ENCODE measurements at places on chromosomes 2 and 18.

GRCh38 chr2:226137201-226137811, 662.3 kb downstream of the IRS1 start:
- DNase-seq = no peak

DNA sequence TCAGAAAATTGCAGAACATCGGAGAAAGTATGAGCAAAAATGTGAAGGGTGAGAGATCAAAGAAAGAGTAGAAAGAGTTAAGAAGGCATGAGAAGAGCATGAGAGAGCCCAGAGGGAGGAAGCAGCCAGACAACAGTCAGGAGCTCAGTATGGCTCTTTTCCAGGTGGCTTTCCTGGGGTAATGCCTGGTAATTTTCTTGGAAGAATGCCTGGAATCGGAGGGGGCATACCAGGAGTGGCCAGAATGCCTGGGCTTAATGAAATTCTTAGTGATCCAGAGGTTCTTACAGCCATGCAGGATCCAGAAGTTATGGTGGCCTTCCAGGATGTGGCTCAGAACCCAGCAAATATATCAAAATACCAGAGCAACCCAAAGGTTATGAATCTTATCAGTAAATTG, 271.8 kb upstream of the TFPI start:
- DNase-seq = no peak

DNA sequence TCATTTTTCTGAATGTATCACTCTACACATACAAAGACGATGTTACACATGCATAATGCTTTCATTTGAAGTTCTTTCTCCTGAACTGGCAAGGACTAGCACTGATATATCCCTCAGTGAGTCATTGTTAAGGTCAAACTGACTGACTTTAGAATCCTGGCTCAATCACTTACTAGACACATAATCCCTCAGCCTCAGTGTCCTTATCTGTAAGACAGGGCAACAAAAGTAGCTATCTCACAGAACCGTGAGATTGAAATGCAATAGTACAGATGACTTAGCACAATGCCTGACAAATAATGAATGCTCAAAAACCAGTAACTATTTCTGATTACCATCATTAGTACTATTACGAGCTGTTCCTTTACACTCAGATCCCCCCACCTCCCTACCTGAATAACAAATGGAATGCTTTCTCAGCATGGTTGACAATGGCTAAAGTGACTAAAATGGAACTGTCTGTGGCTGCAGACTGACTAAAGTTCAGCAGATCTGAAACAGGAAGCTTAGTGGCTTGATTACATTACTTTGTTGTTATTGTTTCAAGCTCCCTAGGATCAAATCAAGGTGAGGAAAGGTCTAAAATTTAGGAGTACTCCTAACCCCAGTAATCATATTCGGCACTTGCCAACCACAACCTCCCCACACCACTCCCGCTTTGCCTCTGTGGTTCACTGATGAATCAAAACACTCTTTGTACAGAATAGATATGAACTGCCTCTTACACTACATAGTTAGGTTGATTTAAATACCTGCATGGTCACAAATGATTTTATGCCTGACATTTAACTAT, 35.8 kb upstream of the CACNB4 start:
- no peak for DNase-seq

DNA sequence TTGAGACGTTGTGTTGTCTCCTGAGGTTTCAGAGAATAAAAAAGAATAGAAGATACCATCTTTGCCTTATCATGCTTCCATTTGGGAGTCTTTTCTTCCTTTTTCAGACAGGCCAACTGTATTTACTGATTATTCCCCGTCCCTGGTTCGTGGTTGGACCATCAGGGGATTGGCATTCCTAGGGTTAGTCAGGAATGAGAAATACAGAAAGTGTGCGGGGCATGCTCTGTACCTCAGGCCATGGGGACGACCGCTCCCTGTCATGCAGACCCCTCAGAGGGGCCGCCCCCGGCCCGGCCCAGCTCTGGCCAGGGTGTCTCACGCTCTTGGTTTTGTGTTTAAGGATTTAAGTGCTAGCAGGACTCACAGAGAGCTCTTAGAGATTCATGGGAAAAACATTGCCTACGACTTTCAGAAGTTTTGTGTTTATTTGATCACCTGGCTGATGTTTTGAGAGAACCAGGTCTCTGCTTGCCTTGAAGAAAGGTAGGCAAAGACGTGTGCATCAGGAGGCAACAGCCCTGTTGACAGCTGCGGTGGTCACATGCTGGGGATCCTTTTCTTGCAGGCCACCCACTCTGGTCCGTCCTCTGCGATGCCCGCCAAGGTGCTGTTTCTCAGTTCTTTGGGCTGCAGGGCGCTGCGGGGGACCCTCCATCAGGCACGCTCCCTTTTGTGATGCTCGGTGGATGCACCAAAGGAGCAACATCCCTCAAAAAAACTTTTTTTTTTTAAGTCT, 317.8 kb downstream of the AGAP1 start:
- DNase-seq = no peak

DNA sequence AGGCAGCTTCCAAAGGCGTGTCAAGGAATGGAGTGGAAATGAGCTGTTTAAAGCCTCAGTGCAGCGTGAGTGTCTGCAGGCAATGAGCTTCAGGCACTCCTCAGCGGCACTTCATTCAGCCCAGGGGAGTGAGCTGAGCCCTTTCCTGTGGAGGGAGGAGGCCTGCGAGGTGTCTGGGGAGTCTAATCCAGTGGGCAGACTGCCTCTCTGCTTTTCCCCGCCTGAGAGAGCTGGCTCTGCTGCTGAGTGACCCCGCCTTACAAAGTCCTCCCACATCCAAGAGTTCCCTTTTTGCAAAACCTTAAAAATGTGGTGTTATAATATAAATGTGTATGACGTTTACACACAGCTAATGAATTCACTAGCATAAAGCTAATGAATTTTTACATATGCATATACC, 7.0 kb upstream of the LDLRAD4 start:
- no peak for DNase-seq

- no peak for DNase-seq
Measured at GRCh38 chr2:192030289-192030688, 164.4 kb downstream of the TMEFF2 start.

GRCh38 chr18:35193316-35193715, 47.5 kb upstream of the ZNF397 start:
- DNase-seq = no peak

- no peak for DNase-seq
Measured at GRCh38 chr2:181468811-181469210, 11.6 kb downstream of the ITGA4 start.

- no peak for DNase-seq
Measured at GRCh38 chr2:229237270-229237669, 33.8 kb downstream of the PID1 start.

DNA sequence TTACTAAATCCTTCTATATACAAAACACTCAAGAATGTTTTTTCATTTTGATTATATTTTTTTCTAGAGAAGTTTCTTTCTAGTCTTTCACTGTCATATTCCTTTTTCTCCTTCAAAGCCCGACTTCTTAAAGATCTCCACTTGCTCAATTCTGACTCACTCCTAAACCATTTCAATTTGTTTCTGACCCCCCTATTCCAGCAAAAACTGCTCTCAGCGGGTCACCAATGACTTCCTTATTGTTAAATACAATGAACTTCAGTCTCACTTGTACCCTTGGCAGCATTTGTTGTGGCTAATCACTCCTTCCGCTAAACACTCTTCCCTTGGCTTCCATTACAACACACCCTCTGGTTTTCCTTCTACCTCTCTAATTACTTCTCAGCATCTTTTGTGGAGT, 111.1 kb upstream of the RBBP8 start:
- DNase-seq = no peak

DNA sequence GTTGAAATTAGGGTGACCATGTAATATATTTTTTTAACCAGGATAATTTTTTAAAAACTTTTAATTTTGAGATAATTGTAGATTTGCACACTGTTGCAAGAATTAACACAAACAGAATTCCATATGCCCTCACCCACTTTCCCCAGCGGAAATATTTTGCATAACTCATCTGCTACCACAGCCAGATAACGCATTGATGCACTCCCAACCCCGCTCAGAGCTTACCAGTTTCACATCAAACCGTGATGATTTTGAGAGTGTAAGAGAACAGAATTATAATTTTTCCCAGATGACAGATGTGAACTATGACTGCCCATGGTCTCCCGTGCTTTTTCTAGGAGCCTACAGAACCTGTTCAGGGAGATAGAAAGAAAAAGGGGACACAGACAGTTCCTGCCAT, 35.2 kb upstream of the LDLRAD4 start:
- DNase-seq = no peak

DNA sequence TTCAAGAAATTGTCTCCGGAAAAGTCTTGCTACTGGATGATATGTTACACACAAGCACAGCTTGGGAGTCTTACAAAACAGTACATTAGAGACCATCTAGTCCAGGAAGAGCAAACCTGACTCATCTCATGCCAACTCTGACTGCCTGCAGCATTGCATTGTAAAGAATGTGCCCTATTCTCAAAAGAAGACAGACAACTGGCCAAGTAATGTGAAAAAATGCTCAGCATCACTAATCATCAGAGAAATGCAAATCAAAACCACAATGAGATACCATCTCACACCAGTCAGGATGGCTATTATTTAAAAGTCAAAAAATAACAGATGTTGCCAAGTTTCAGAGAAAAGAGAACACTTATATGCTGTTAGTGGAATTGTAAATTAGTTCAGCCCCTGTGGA, 42.7 kb upstream of the GORASP2 start:
- no peak for DNase-seq

DNA sequence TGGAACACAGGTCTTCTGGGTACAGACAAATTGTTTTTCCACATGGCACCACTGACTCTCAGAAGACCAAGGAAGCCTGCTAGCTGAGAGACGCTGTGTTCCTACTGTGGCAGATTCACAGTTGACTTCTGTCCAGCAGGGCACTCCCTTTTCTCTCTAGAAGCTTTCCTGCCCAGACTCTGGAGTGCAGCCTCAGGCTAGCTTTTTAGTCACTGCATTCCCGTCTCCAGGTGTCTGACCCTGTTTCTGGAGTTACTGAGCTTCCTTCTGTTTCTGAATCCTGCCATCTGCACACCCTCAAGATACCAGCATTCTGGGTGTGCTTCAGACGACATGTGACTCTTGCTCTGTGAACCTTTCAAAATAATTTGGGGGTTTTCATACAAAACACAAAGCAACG, 125.1 kb downstream of the TMEM200C start:
- no peak for DNase-seq

Data from hypothalamus (tissue), 51 donors.